ENCODE measurements at places on chromosomes 4 and X.

GRCh38 chr4:38026158-38026740 is 66.1 kb downstream of the PTTG2 start:
- DNase-seq: no peak

GRCh38 chrX:10217198-10217597 is 60.4 kb downstream of the CLCN4 start:
- no peak for DNase-seq

DNA sequence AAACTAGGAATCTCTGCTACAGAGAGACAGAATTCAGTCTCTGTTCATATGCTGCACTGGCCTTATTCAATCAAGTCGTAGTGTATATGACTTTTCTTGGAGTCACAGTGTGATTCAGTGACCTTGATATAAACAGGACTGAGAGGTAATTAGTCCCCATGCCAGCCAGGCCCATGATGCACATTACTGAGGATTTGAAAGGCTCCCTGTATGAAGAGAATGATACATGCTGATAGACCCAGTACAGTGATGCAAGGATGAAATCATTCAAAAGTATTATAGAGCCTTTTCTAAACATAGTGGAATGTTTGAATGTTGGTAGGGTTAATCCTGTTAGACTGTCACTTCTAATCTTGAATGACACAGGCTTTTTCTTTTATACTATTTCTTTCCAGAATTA is 34.1 kb downstream of the ANXA3 start:
- no peak for DNase-seq

GRCh38 chrX:17380221-17380620 is 5.2 kb downstream of the NHS start:
- DNase-seq: no peak

DNA sequence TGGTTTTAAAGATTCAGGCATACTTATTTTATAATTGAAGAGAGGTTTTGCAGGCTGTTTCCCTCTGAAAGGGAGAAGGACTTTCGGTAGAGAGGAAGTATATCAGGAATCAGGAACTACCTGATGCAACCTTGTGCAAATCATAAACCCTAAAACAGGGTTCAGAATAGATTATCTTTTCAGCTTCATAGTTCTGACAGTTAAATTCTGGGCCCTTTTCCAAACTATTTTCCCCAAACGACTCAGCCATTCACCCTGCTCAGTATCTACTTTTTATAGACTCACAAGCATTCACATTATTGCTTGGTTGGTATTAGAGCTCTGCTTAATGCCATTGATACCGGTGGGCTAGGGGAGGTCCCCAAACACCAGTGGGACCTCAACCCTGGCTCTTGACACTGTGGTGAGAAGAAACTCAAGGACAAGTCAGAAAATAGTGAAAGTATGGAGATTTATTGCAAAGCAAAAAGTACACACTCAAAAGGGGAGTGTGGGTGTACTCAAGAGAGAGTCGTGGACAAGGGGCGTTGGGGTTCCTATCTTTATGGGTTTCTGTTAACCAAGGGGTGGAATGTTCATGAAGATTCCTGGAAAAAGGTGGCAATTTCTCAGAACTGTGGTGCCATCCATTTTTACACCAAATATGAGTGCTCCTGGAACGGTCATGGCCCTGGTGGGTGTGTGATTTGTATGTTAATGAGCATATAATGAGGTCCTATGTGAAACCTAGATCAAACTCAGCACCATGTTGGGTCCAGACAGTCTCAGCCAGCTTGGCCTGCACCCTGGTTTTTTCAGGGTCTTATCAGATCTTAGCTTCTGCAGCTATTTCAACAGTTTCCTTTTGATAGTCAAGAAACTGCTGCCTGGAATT is 238.3 kb downstream of the DCLK2 start:
- no peak for DNase-seq

GRCh38 chr4:174427571-174428140 is 94.6 kb downstream of the HPGD start:
- no peak for DNase-seq

DNA sequence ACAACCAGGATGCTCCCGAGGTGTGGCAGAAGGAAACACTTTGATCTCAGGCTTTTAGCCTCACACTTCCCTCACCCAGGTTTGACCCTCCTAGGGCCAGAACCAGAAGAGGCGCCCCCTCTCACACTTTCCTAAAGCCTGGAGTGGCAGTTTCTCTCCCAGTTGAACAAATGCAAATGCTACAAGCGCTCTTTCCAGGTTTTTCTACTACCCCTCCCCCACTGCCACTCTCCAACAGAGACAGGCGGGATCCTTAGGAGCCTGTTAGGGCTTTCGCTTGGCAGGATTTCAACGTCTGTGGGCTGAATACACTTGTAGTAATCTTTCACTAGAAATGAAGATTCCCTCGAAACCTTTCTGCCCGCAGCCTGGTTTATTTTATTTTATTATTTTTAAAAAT is 2.4 kb downstream of the TSC22D3 start:
- no peak for DNase-seq

- DNase-seq: no peak
These were observed 61.7 kb upstream of the CT45A1 start for GRCh38 chrX:135651647-135652295.

- DNase-seq: no peak
These were observed 90.4 kb downstream of the COL4A6 start for GRCh38 chrX:108347800-108348199.

DNA sequence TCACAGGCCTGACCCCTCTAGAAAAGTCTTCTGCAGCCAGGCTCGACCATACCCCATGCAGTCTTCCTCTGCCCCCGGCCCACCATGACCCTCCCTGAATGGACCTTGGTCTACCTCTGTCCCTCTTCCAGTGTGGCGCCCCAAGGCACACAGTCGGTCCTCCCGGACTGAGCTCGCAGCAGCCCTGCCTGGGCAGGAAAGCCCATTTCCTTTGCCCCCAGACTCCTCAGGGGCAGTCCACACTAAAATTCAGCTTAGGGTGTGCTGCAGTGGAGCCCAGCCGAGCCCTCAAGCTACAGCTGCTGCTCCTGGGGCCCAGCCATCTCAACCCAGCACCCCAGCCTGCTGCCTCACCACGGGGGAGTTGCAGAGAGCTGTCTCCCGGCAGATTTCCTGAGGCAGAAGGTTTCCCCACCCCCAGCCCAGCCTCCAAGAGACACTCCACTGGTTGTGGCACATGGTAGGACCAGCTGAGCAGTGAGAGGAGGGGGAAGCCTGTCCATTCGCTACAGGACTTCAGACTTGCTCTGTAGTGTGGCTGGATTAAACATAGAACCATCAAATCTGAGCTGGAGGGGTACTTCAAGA is 37.5 kb upstream of the IQSEC2 start:
- no peak for DNase-seq

GRCh38 chrX:108132876-108133275 is 41.3 kb downstream of the ATG4A start:
- DNase-seq: no peak

GRCh38 chr4:165563851-165564250 is 185.0 kb downstream of the CPE start:
- DNase-seq: no peak
